Activated T-helper 1 cell treated with Interleukin-2 at 50 U/mL for 16 hours (primary cell): ENCODE measurements at places on chromosomes 2 and 18.

DNA sequence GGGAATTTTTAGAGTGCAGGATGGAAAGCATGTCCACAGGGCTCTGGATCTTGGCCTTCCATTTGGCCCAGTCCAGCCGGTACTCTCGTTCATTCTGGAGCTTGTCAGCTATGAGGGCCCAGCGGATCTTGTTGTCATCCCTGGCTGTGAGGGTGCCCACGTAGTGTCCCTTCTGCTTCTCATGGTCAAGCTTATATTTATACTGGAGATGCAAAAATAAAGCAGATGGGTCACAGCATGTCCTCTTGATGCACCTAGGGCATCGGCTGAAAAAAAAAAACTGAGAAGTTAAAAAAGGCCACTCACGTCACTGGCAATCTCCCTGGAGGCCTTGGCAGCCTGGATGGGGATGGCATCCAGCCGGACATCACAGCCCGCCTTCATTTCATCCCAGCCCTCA, 160.5 kb downstream of the RIF1 start:
- no peak for DNase-seq

GRCh38 chr18:78688249-78688648, 291.4 kb upstream of the SALL3 start:
- DNase-seq: no peak

DNA sequence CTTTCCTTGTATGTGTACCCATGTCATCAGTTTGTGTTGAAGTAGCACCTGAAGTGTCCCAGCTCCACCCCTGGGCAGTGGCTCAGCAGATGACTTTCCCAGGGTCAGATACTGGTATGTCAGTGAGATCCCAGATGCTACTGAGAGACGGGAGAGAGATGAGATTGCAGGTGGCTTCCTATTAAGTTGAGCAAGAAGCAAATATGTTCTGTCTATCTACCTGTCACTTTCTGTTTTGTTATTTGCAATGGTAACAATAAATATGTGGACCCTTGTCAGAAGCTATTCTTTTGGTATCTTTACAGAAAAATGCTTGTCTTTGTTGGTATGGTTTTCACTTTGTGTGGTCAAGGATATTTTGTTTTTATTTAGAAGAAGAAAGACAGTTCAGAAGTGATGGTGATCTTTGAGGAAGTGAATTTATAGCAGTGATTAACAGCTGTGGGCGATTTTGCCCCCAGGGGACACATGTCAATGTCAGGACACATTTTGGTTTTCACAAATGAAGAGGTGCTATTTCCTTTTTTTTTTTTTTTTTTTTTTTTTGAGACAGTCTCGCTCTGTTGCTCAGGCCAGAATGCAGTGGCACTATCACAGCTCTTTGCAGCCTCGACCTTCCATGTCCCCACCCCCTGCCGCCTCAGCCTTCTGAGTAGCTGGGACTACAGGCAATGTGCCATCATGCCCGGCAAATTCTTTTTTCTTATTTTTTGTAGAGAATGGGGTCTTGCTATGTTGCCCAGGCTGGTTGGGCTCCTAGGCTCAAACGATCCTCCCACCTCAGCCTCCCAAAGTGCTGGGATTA, 21.4 kb downstream of the MGAT5 start:
- no peak for DNase-seq

DNA sequence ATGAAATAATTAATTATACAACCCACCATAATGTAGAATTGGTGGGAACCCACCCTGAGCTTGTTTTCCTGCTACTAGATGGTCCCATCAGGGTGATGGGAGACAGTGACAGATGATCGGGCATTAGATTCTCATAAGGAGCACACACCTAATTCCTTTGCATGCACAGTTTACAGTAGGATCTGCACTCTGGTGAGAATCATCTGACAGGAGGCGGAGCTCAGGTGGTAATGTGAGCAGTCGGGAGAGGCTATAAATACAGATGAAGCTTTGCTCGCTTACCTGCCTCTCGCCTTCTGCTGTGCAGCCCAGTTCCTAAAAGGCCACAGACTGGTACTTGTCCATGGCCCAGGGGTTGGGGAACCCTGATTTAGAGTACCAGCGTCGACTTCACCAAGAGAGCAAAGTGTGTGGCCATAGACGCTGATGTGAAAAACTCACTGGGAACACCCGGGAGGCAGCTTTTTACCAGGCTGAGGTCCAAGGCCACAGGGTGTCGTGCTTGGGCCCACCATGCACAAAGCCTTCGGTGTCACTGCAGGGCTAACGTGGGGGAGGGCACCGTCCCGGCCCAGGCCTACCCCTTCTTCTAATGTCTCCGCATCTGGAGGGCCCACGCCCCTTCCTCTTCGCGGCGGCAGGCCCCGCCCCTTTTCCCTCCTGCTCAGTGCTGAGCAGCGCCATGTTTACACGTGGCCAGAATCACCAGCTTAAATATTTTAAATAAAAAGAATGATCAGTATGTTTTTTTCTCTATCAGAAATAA, 296.8 kb upstream of the HDAC4 start:
- DNase-seq: no peak

GRCh38 chr2:68365087-68365486, at the start of gene PLEK:
TSS of gene PLEK (plus strand) at chr2:68365282. CDS start at chr2:68365352, 70 bp downstream.
- no peak for DNase-seq

- no peak for DNase-seq
These were observed 1057.1 kb upstream of the CRIM1 start for GRCh38 chr2:35298493-35298892.

DNA sequence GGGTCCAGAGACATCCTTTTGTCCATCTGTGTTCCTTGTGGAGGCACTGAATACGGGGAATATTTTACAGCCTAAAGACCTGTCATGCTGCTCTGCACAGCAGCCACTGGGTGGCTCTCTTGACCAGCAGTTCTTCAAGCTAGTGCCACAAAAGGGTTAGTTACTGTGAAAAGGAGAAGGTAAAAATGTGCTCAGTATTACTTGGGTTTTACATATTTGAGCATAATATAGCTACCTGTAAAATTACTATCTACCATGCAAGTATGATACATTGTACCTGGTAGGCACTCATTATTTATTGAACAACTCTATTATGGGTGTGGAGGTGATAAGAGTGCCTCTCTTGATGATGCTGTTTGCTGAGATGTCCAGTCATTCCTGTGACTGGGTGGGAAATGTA, 23.6 kb downstream of the FZD5 start:
- DNase-seq: no peak

- DNase-seq: no peak
These were observed 32.6 kb downstream of the MYO7B start for GRCh38 chr2:127568128-127568527.

- DNase-seq: no peak
These were observed 573.2 kb downstream of the ZEB2 start for GRCh38 chr2:143946436-143947391.
